GM23248 (cell line): ENCODE measurements at places on chromosomes 1 and 21.
A peak's percentile ranks its signal among the peaks of the same experiment; 100 is the strongest.

DNA sequence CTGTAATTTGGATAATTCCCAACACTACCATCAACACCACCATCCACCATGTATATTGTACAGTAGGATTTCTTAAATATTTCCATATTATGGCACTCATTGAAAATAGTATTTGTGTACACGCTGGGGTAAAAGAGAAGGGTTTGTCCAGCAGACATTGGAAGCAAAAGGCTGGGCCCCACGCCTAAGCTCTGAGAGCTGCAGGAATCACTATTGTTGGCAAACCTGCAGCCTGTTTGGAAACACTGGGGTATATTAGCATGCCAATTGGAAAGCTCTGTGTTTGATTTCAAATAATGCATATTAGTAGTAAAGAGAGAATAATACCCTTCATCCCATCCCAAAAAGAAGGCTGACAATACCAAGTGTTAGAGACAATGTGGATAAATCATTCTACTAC, 81.5 kb upstream of the DPYD start:
- peak; percentile 18 for DNase-seq

- DNase-seq: no peak
Observed at GRCh38 chr1:227742738-227743715, 7.8 kb downstream of the SNAP47 start.

- DNase-seq: no peak
Observed at GRCh38 chr1:47410068-47410455, 6.0 kb upstream of the FOXE3 start.

- DNase-seq: no peak
Observed at GRCh38 chr1:217389895-217390294, 241.0 kb downstream of the GPATCH2 start.

- DNase-seq: no peak
Observed at GRCh38 chr1:211923095-211923494, 92.5 kb upstream of the LPGAT1 start.

DNA sequence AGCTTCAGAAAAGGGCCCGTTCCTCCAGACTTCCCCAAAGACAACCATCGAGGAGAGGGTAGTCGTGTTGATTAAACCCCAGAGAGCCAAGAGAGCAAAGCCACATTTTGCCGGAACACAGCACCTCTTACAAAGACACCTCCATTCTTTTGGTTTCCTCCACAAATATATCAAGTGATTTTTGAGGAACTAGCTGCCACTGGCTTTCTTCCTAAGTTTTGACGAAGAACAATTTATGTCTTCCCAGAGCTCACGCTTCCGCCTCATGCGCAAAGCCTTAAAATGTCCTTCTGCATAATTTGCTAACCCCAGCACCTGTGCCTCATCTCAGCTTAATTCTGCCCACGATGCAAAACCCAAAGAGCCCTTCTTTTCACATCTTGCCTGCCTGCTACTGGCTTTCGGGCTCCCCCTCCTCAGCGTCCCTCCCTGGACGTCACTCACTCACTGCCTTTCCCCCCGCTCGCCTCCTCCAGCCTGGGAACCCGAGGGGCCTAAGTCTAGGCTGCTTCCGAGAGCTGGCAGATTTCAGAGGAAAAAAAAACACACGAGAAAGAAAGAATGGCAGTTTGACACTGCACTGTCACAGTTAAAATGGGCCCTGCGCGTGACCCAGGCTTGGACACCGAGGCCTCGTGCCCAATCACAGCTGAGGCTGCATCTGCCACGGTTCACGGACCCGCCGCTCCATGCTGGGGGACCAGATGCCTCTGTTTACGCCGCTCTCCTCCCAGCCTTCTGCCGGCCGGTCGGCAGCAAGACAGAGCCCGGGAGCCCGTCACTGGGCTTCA, 77.6 kb upstream of the IFNAR2 start:
- no peak for DNase-seq

DNA sequence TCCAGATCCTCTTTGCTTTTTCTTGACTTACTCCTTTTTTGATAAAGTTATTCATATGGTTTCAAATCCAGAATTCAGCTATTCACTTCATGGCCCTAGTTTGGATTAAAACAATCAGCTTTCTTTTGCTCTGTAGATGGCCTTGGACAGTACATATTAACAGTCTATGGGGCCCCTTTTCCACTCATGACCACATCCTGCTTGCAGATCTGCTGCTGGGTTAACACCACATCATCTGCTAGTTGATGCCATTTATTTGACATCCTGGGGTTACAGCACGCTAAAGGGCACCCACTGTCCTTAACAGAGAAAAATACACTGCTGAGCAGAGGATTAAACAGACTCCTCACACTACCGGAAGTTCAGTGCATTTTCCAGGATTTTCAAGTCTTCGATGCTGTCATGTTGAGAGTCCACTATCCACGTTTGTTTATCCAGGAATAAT, 941 bp upstream of the IFI16 start:
- no peak for DNase-seq

DNA sequence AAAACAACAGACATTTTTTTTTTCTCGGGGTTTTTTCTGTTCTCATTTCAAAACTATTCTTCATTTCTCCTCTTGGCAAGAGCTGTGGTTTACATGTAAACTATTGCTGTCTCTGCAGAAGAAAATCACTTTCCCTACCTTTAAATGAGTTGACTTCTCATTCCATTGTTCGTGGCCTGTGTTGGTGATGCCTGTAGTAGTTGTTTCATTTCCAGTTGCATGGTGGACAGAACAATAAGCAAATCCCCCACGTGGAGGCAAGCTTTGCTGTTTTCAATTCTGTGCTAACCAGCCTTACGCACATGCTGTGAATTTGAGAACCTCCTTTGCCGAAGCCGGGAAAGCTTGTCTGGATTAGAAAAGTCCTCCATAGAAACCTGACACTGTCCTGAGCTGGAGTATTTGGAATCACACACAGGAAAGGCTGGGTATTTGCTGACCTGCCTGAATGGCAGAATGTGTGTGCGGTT, 26.2 kb upstream of the MAP3K7CL start:
- no peak for DNase-seq

DNA sequence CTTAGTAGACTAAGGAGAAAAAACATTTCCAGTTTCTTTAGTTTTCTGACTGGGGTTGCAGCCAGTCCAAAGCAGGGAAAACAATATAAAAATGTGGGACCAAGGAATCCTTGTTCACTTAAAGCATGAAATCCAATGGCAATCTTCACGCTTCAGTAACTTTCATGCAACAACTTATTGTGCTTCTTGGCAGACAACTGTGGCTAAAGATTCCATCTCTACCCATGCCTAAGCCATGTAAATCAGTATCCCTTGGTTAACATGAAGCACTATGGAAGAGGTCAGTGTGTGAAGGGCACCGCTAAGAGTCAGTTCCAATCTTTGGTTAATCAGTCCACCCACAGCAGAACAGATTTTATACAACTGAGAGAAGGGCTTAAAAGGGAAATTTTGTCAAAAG, 201.8 kb upstream of the GREM2 start:
- no peak for DNase-seq

GRCh38 chr1:228897901-228898300, 162.6 kb downstream of the RHOU start:
- DNase-seq: no peak

GRCh38 chr1:22055463-22055862, 3.0 kb downstream of the CDC42 start:
- DNase-seq: peak; percentile 28
